H1 (cell line): ENCODE measurements at places on chromosomes 5 and 9.

DNA sequence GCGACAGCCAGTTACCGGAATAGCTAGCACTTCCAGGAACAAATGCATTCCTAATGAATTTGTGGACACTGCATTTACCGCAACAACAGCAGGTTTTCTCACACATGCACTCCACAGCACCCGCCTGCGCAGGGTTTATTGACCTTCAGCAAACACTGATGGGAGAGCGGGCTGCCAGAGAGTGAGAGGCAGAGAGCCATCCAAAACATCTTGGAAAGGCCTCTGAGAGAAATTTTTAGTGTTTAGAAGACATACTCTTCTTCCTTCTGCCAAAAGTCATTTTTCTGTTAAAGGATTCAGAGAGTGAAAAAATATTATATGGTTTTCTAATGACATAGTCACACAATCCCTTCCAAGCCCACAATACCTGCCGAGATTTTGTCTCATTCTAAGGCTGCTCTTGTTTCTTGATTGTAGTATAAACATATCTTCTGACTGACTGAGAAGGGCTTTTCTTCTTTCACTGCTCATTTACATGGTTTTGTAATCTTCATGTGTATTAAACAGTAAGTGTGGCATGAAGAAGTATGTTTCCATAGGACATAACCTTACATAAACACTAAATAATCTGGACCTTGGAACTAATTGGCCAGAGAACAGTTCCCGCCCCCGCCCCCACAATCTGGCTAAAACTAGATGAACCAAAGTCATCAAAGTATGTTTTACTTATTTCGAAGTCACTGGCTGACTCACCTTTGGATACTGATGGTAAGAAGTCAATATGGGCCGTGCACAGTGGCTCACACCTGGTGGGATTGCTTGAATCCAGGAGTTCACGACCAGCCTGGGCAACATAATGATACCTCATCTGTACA, 432.5 kb upstream of the MEF2C start:
- DNase-seq: no peak

DNA sequence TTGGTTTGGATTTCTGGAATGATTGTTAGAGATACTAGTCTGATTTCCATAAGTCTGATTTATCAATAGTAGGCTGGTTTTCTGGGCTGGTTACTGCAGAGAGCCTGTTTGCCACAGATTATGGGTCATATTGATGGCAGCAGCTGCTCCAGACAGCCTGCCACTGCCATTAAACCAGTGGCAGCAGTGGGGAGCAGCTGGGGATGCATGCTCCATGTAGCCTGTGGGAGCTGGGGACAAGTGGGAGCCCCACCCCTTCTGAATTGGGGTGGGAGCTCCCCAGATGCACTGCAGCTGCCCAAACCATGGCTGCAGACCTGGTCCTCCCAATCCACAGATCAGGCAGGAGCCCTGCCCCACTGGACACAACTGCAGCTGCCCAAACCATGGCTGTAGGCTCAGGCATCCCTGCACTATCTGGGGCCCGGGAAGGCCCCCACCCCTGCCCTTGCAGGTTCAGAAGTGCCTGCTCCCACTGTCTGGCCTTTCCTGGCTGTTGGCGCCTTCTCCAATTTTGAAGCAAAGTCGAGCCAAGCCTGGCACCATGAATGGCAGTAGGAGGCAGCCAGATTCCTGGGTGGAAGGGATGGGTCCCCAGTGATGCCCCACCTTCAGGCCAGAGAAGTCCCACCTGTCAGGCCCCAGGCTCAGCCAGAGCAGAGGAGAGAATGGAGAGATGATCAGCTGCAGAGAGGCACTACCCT, 402.9 kb upstream of the TYRP1 start:
- no peak for DNase-seq

- no peak for DNase-seq
Observed at GRCh38 chr5:68407311-68408239, 192.0 kb downstream of the PIK3R1 start.

GRCh38 chr5:178854284-178854683, 5.5 kb upstream of the ZNF354B start:
- DNase-seq: no peak

GRCh38 chr5:168015506-168015905, 275.9 kb upstream of the WWC1 start:
- no peak for DNase-seq

DNA sequence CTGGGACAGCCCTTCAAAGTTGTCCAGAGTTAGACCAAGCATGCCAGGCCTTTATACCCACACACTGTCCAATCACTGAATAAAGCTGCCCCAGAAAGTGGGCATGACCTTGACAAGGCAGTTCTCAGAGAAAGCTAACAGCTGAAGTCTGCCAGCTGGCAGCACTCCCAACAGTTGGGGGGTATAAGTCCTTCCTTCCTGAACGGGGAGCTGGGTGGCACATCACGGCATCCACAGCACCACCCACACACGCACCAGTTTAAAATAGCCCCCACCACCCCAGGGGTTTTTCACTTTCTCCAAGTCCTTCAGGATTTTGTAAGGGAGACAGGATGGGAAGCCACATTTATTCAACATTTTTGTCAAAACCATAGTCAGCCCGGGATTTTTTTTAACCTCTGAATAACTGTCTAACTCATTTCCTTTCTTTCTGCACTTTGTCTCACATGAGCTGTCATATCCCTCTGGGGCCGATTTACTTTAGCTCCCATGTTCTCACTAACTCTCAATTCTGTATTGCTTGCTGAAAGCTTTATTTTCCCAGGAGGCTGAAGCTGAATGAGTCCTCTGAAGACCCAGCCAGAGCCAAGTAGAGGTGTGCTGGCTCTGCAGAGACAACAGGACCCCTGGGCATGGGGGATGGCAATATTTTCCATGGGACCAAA, 15.4 kb downstream of the FAM81B start:
- no peak for DNase-seq

GRCh38 chr5:120375248-120375647, 88.9 kb upstream of the PRR16 start:
- no peak for DNase-seq

DNA sequence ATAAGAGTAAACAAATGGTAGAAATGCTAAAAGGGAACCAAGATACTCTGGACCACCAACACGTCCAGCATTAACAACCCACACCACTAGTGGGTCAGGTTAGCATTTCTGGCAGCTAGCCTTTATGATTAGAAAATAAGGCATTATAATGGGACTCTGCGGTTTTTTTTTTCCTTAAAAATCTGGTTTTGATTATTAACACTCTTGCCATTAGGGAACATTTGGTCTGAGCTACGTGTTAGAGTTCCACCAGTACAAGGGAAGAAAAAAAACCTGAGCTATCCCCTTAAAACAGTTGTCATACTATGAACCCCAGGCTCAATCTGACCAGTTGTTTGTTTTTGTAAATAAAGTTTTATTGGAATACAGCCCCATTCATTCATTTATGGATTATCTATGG, 110.4 kb downstream of the NTRK2 start:
- no peak for DNase-seq

DNA sequence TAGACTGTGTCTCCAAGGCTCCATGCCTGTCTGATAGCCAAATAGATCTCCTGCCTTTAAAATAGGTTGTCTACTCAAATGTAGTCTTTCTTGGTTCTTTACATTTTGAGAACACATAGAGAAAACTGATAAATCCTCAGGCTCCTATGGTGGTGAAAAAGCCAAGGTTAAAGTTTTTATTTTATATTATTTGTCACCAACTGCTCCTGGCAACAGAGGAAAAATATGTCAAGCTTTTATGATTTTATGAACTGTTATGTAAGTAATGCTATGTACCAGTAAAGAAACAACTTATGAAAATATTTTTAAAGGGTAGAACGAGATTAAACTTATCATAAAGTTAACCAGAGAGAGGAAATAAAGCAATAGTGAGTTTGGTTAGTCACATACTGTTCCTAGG, 222.8 kb downstream of the NR2F1-AS1 start:
- DNase-seq: no peak

DNA sequence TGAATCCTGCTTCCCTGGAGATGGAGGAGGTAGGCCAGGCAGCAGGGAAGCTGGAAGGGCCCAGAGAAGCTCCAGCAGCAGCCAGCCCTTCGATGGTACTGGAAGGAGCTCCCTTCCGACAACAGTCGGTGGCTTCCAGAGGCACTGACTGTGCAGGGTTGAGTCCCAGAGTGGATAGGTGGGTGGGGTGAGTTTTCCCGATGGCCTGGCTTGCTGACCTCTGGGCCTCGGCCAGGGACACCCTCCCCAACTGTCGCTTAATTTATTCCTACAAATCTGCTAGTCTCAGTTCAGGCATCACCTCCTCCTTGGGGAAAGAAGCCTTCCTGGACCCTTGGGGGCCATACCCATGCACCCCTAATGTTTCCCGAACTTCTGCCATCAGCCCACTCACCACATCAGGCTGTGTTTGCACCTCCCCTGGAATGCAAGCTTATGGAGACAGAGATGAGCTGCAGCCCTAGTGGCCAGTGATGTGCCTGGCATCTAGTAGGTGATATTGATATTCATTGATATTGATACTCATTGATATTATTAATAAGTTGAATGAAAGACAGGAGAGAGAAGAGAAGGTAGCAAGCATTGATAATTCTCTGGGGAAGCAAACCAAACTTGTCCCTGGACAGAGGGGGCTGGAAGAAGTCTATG, 104.6 kb upstream of the BOD1 start:
- no peak for DNase-seq

GRCh38 chr5:54909911-54910870, 75.2 kb downstream of the ESM1 start:
- DNase-seq: no peak

DNA sequence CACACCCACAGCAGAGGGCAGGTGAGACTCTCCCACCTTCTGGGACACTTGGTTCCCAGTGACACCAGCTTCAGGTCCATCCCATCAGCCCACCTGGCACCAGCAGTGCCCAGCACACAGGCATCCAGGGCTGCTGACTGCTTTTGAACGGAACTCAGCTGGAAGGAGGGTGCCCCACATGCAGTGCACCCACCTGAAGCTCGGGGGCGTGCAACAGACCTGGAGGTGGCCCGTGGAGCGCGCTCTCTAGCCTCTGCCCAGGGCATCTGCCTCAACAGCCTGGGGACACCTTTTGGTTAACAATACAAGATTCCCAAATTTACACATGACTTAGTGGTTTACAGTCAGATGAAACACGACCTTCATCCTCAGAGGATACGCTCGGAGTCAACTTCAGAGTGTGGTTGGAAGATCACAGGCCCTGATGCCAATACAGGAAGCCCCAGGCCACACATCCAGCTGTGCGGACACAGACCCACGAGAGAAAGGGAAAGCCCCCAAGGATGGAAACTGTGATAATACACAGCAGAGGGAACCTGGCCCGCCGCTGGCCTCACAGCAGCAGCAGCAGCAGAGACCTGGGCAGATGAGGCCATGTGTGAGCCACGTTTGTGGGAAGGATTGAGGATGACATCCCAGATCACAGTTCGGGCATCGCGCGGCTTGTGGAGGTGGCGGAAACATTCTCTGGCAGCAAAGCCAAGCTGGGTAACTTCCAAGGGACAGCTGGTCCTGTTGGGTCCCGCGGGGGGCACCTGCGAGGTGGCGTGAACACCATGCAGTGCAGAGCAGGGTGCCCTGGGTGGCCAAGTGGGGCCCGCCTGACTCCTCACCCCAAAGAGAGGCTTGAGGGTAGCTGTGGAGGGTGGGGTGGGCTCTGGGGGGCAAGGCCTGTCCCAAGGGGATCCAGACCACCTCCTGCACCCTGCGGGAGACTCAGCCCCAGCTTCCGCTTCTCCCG, 64.0 kb downstream of the SECISBP2 start:
- no peak for DNase-seq

GRCh38 chr9:108316630-108317029, 539.2 kb downstream of the ACTL7B start:
- no peak for DNase-seq

DNA sequence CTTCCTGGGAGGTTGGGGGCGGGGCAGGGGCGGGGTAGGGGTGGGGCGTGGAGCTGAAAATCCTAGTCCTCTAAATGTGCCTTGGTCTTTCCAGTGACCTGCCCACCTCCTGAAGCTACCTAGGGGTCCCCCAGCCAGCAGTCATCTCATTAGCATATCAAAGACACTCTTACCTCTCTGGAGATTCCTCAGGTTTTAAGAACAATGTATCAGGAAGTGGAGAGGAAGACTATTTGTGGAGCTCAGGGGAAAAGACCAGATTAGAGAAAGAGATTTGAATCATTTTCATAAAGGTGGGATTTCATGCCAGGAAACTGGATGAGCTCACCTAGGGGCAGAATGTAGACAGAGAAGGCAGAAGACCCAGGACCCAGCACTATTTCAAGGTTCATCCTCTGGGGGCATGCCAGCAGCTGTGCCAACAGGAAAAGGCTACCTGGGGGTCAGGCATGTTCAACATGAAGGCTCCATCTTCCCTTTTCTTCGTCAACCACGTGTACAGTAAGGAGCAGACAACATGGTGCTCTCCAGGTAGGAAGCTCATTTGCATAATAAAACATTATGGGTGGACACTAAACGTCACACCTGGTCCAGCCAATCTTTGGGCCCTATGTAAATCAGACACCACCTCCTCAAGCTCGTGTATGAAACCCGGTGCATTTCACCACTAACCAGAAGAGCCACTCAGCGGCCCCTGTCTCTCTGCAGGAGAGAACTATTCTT, 6.9 kb downstream of the GMCL2 start:
- DNase-seq: peak; percentile 89

DNA sequence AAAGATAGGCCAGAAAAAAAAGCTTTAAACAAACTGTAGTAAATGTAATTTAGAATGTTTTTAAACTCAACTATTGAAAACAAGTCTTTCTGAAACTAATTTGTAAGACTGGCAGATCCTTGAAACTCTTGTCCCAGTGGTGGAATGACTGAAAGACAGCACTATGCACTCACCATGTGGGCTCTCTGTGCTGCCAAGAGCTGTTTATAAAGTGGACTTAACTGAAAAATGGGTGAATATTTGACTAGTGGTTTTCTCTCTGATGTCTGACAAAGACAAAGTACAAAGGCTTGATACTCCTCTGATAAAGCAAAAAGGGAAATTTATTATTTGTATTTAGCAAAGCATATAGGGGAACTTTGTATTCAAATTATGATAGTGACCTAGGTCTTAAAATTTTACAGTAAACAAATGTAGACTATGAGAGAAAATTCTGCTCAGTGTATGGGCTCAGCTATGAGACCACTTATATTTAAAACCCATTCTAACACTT, 635.4 kb downstream of the NR2F1-AS1 start:
- DNase-seq: no peak

GRCh38 chr5:40841068-40841805, at the start of gene CARD6:
Gene CARD6, plus strand, starts transcription at chr5:40841367. Its CDS starts 16 bp downstream, at chr5:40841383.
- no peak for DNase-seq

GRCh38 chr9:32741706-32742105, 41.6 kb upstream of the TMEM215 start:
- DNase-seq: no peak

DNA sequence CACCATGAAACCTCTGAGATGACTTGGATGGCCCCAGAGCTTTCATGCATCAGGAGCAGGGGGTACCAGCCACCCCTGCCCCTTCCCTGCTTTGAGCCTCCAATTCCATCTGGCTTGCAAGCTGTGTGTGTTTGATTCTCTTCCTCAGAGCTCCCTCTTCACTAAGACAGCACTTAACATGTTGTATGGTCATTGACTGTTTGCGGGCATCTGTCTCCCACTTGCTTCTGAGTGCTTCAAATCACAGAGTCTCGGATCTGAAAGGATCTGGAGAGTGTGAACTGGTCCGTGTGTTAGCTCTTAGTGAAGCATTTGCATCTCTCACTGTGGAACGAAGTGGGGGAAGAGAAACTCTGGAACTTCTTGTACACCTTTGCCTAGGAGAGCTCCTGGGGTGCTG, 7.1 kb upstream of the CPLX2 start:
- no peak for DNase-seq
